Fibroblast of mammary gland (primary cell): ENCODE measurements at places on chromosomes 1 and 21.

DNA sequence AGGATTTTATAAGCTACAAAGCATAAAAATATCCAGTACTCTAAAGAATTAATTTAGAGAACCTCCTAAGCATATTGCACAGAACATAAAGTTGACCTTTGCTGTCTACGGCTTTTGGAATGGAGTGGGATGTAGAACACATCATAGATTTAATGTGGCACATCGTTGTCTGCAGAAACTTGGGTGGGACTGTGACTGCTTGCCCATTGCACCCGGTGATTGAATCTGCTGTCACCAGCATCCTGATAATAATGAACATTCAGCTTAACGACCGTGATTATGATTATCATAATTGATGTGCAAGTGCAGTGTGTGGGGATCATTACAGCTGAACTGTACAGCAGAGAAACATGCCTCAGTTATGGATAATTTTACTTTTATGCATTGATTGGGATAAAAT is 181.9 kb downstream of the SPATA17 start:
- no peak for DNase-seq

DNA sequence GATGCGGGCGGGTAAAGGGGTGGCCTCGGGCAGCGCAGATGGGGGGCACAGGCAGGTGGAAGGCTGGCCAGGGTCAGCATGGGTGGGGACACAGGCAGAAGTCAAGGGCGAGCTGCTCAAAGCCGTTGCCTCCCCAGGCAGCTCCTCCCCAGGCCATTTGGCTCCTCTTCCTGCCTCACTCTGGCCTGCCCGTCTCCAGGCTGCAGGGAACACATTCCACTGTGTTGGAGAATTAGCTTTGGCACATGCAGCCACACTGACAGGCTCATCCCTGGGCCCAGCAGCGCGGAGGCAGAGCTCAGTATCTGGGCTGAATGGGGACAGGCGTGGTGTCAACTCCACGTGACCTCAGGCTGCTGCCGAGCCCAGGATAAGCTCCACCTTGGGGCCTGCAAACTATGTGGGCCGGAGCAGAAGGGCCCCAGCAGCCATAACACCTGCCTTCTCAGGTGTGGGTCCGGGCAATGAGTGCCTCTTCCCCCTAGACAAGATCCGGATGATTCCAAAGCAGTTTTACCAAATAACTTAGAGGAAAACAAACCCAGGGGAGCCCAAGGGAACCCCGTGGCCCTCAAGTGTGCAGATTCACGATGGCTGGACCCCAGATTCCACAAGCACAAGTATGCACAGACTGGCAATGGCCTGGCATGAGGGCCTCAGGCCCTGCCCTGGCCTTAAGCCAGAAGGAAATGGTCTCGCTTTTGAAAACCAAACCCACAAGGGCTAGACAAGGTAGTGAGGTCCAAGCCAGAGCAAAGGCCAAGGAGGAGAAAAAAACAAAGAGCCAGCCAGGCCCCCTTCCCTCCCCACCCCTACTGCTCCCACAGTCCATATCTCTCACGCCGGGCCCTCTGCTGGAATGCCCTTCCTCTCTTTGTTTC is 40.2 kb downstream of the HSPG2 start:
- DNase-seq: no peak

DNA sequence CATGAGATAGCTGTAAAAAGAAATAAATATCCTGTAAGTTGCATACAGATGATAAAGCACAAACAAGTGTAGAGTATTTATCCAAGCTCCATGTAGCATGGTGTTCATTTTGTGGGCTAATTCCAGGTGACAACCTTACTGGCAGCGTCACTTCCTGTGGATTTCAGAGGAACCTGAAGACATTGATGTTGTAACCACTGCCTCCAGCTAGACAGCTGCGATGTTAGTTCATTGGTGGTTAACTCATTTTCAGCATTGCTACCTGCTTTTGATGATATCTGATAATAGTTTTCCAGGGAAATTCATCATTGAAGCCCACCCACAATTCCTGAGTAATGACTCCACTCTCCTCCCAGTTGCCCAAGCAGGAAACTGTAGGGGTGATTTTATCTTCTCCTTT is 3.0 kb downstream of the HSD3B1 start:
- DNase-seq: no peak

- peak; percentile 68 for DNase-seq
Measured at GRCh38 chr1:26417111-26417759, 6.6 kb downstream of the LIN28A start.

DNA sequence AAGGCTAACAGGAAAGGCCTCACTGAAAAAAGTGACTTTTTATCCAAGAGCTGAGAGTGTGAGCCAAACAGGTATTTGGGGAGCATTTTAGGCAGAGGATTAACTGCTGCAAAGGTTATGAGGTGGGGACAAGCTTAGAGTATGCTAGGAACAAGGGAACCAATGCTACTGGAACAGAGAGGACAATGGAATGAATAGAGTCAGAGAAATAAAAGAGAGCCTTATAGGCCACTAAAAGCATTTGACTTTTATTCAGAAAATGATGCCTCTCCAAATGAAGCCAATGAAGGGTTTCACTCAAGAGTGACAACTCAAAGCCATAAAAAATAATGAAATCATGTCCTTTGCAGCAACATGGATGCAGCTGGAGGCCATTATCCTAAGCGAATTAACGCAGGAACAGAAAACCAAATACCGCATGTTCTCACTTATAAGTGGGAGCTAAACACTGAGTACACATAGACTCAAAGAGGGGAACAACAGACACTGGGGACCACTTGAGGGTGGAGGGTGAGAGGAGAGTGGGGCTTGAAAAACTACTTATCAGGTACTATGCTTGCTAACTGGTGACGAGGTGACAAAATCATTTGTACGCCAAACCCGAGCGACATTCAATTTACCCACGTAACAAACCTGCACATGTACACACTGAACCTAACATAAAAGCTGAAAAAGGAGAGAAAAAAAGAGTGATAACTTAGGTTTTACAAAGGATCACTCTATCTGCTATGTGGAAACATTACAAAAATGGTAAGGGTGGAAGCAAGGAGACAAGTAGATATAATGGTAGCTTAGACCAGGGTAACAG is 11.1 kb downstream of the PTP4A2 start:
- DNase-seq: no peak
